ENCODE measurements at places on chromosomes 13 and 19.

DNA sequence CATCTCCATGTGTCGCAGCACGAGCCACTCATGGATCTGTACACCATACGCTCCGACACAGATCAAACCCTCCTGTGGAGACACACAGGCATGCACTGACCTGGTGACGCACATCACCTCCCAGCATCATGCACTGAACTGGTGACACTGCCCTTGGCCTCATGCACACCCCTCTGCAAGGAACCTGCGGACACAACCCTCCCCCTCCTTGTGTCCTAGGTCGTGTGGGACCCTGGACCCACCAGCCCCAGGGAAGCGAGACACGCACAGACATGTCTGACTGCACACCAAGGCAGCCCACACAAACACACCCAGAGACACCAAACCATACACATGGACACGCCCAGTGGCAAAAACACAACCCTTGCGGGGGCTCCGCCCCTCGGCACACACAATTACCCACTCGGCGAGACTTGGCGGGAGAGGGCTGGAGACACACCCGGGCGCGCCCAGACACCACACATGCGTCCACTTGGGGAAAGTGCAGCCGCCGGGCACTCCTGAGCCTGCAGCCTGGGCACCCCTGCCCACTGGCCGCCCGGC is 2.0 kb upstream of the KCNN4 start:
- DNase-seq: no peak

- DNase-seq: no peak
These were observed 8.3 kb upstream of the MCF2L start for GRCh38 chr13:112960706-112961105.

DNA sequence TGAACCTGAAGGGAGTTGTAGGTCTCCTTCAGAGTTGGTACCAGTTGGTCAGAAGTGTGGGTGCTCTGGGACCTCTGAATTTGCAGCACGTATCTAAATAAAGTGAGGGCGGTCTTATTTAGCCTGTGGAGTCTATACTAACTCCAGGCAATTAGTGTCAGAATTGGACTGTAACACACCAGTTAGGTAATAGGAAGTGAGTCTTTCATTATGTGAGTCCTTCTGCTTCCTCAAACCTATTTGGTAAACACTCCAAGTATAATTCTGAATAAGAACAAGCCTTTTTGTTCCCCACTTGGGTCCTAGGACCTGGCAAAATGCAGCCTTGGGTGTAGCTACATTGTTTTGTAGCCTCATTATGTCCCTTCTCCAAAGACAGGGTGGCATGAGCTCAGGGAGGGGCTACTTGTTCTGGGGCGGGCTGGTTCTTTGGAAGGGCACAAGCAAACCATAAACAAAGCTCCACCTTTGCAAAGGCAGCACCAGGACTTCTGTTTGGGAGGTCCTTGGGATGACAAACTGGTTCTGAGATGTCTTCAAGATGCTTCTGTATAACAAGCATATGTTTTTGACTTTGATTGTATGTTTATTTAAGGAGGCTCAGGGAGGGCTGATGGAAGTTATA is 418.0 kb downstream of the ZNF536 start:
- no peak for DNase-seq

DNA sequence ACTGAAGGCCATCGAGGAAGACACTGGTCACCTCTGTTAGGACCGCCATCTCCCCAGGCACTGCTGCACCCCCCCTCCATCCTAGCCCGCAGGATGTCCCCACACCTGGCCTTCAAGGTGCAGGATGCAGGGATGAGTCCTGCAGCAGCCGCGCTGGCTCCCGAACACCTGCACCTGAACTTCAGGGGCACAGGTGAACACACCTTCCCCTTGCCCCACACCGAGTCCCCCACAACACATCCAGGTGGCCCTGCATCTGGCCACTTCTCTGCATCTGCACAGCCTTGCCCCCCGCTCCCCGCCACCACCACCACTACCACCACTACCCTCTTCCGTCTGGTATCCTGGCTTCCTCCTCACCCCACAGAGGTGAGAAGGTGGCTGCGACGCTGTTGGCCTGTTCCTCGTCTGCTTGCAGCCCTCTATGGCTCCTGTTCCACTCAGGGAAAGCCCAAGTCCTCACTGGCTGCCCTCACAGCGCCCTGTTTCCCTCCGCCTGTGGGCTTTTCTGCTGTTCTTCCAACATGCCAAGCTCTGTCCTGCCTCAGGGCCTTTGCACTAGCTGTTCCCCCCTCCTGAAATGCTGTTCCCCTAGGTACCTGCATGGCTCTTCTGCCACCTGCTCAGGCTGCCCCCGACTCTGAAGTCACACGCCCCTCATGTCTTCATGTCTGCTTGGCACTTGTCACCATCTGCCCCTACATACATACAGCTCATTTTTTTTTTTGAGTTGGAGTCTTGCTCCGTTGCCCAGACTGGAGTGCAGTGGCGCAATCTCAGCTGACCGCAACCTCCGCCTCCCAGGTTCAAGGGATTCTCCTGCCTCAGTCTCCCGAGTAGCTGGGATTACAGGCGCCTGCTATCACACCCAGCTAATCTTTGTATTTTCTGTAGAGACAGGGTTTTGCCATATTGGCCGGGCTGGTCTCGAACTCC is 1.4 kb upstream of the CERS1 start:
- no peak for DNase-seq

- no peak for DNase-seq
These were observed 53.2 kb downstream of the TMED1 start for GRCh38 chr19:10782795-10783194.

DNA sequence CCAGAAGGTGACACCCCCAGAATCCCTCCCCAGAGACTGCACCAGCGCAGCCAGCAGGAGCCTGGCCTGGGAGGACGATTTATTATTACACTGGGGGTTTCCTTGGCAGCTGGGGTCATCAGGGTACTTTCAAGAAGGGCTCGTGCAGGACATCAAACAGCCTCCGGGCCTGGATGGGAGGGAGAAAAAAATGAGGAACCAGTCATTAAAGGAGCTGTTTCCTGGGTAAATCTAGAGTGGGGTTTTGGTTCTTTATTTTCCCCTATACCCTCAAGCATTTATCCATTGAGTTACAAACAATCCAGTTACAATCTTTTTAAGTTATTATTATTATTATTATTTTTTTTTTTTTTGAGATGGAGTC is 3.1 kb downstream of the POLR1G start:
- DNase-seq: no peak

- peak; percentile 94 for DNase-seq
These were observed at the start of gene CCDC8 for GRCh38 chr19:46413262-46414031. CCDC8 (minus strand) TSS chr19:46413564; CDS start chr19:46412810, 754 bp downstream.

DNA sequence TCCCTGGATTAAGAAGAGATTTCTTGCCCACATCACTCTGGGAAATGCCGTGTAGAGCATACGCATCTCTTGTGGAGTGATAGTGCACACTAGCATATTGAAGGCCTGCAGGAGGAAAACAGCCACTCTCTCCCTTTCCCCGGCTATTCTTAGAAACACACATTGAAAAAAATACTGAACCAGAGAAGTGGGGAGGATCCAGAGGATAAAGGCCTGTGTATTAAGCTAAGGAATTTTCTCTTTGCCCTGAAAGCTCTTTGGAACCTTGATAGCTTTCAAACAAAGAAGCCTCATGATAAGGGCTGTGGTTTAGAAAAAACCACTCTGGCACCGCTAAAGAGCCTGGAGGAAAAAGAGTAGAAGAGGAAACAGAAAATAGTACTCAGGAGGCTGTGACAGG is 386.1 kb upstream of the NBEA start:
- no peak for DNase-seq

DNA sequence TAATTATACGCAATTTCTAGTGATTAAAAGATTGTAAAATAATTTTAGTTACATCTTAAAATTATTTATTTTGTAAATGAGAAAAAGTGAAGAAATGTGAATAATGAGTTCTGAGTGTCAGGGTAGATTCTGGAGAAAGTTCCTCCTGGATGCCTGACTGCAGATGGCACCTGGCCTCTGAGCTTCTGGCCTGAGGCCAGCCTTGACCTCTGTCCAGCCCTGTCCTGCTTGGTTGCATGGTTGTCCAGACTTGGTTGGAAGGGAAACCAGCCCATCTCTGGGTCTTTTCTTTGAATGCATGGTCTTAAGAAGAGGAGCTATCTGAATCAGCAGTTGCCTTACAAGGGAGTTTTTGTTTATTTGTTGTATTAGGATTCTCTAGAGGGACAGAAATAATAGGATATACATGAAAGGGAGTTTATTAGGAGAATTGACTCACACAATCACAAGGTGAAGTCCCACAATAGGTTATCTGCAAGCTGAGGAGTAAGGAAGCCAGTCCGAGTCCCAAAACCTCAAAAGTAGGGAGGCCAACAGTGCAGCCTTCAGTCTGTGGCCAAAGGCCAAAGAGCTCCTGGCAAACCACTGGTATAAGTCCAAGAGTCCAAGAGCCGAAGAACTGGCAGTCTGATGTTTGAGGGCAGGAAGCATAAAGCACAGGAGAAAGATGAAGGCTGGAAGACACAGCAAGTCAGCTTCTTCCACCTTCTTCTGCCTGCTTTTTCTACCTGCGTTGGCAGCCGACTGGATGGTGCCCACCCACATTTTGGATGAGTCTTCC is 385.8 kb downstream of the ZNF536 start:
- no peak for DNase-seq

DNA sequence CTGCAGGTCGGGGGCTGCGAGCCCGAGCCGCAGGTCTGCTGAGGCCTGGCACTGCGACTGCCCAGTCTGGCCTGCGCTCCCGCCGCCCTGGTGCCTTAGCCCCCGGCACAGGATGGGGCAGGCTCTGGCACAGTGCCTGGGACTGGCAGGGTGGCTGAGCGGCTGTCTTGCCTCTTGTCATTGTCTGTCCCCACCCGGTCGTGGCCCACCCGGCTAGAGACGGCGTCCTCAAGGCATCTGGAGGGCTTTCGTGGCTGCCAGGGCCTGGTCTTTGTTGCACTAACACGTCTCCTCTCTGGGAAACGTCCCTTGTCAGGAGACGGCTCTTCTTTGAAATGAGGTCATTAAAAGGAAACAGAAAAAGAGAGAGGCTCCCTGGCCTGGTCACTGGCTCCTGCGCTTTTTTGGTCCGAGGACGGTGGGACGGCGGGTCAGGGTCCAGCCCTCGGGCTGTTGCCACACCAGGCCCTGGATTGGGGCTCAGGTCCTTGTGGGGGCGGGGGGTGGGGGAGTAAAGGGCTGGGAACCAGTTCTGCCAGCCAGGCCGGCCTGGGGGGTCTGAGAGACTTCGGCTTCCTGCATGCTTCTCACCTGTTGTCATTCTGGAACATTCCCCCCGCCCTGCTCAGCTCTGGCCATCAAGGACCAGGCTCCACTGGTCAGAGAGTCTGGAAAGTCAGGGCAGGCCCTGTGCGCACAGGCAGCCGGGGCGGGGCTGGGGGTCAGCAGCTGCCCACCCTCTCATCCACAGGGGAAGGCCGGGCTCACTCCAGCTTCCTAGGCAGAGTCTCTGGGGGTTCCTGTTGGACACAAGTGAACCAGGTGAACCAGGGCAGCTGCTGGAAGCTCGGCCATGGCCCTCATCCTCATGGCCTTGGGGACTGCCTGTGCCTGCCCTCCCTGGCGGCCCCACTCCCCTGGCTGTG is 6.2 kb upstream of the ZNF554 start:
- DNase-seq: no peak

DNA sequence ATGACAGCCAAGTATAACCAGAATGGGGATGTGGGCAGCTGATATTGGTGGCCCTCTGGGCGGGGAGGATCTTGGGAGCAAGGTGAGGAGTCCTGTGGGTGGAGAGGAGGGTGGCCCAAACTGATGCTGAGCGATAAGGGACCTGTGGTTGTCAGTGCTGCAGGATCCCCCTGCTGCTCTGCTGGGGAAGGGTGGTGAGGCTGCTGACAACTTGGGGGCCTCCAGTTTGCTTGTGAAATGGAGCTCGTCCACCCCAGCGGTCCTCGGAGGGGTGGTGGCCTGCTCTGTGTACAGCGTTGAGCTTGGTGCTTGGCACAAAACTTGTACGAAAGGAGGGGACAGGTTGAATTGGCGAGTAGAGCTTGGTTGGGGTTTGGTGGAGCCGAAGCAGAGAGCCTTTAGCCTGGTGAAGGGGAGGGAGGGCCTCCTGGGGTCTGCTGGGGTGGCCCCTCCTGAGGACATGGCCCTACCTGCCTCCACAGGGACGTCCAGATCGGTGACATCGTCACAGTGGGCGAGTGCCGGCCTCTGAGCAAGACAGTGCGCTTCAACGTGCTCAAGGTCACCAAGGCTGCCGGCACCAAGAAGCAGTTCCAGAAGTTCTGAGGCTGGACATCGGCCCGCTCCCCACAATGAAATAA is 2.9 kb downstream of the RPS11 start:
- no peak for DNase-seq

DNA sequence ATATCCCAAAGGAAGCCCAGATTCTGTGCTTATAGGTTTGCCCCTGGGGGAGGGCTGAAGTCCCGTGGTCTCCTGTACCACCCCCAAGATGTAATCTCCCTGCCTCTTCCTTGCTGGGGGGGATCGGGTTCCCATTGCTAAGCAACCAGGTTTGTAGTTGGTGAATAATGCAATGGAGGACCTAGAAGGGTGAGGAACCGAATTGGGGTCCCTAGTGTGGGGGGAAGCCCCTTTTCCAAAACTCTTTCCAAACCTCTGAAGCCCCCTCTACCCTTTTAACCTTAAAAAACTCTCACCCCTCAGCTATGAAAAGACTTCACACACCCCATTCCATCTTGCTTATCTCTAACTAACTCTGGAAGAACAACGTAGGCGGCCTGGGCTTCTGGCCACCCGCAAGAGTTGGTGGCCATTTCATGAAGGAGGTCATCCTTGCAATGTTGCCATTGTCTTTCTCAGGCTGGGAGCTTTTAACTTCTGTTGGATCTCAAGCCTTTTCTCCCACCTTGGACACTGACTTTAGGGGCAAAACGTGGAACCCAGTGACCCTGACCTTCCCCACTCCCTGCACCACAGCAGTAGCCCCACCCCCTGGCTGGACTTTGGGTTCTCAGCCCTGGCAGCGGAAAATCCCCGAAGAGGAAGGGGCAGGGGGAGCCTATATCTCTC is 661 bp downstream of the PALM3 start:
- DNase-seq: no peak

DNA sequence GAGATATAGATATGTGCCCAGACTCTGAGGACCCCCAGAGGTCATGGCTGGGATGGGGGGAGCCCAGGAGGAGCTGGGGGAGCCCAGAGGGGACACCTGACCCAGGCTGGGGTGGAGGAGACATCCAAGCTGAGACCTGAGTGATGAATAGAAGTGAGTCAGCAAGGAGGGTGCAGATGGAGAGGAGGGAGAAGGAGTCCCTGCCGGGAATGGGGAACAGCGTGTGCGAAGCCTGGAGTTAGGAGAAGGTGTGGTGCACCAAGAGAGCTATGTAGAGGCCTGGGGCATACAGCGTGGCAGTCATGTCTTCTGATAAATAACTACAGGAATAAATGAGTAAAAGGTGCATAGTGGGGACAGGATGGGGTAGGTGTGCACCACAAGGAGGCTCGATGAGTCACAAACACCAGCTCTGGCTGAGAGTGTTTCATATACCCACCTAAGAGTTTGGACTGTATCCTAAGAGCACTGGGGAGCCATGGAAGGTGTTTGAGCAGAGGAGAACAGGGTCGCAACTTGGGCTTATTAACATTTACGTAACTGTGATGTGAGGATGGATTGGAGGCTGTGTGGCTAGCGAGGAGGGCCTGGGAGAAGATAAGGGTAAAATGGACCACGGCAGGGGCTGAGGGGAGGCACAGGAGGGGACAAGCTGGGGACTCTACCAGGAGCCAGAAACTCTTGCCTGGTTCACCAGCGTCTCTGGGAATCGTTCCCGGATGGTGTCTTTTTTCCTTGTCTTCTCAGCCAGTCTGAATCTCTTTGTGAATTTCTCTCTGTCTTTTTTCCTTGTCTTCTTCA is 1.4 kb downstream of the CEACAM18 start:
- DNase-seq: no peak

Measured in coronary artery (tissue), 2 donors.